ENCODE measurements at places on chromosomes 1 and 21. TPM values are rescaled to one million over a fixed set of nuclear protein-coding genes. Genes with fewer than 3 reads are reported as not detected.

The ADGRL4 gene
- polyA plus RNA-seq: not detected

The TMPRSS2 gene
- polyA plus RNA-seq: not detected

The FAM163A gene
- polyA plus RNA-seq: not detected

The PRR9 gene
- polyA plus RNA-seq: not detected

DNA sequence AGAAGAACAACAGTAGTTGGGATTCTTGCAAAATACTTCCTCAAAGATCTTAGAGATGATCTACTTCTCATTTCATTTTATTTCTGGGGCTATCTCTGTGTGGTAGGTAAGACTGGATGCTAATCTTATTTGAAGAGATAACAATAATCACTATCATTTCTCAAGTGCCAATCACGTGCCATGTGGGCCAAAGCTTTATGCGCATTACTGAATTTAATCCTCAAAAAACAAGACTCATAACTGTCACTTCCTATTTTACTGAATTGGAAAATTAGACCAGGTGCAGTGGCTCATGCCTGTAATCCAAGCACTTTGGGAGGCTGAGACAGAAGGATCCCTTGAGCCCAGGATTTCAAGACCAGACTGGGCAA, 121.7 kb downstream of the KCNN3 start:
- no peak overlapping the region for H3K4me3 ChIP-seq
- H3K27ac ChIP-seq: peak overlapping the region; percentile 73
- H3K27me3 ChIP-seq: no peaks in the 10 kb centered on the region
- peaks cover 47% of the 10 kb centered on the region for H3K4me1 ChIP-seq

GRCh38 chr1:200399860-200400259, 10.0 kb downstream of the ZNF281 start:
- no peaks in the 10 kb centered on the region for H3K36me3 ChIP-seq
- H3K4me3 ChIP-seq: no peak overlapping the region

The GFI1 gene
- 7.9 TPM for polyA plus RNA-seq

- no peaks in the 10 kb centered on the region for H3K36me3 ChIP-seq
- no peak for DNase-seq
These were observed 72.6 kb downstream of the TENT5C start for GRCh38 chr1:117678246-117678977.

DNA sequence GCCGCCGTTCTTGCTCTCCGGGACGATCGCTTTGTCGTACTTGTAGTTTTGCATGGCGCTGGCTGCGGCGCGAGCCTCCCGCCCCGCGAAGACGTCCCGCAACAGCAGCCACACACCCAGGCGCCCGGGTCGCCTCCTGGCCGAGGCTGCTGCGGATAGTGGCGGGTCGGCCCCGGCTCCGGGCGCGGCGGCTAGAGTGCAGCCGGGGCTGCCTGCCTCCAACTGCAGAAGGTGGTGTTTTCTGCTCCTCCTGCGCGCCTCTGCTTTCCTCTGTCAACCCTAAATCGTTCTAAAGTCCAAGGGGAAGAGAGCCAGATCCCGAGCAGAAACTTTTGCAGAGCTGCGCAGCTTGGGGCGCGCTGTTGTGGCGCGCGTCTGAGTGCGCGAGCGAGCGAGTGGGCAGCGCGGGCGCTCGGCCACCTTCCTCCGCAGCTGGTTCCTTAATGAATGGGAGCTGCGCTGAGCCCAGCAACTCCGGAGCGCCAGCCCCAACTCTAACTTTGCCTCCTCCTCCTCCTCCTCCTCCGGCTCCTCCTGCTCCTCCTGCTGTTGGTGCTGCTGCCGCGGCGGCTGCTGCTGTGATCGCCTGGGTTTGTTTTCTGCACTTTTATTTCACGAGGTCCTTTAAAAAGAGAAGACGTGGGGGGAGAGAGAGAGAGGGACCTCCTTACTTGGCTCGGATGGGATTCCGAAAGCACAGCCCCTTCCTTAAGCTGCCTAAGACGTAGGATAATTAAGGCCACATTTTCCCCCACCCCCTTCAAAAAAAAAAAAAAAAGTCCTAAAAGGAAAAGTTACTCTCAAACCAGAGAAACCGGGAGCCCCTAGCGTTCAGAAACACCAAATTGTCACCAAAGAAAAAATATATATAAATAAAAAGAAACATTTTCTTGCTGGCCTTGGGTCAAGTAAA, at the start of gene PLPP3:
TSS of gene PLPP3 (minus strand) at position 601 of the 913 bp plus-strand sequence. CDS start at position 54, 547 bp downstream.
- H3K4me3 ChIP-seq: no peak within 1 kb of the TSS
- H3K27ac ChIP-seq: no peak within 1 kb of the TSS
- no peaks in the 10 kb centered on the region for H3K36me3 ChIP-seq
- H3K4me1 ChIP-seq: no peaks in the 10 kb centered on the region
- no peaks in the 10 kb centered on the region for H3K27me3 ChIP-seq
